ENCODE measurements at places on chromosomes 1 and 21.

GRCh38 chr1:223417444-223417843, 24.2 kb downstream of the CCDC185 start:
- DNase-seq: no peak

DNA sequence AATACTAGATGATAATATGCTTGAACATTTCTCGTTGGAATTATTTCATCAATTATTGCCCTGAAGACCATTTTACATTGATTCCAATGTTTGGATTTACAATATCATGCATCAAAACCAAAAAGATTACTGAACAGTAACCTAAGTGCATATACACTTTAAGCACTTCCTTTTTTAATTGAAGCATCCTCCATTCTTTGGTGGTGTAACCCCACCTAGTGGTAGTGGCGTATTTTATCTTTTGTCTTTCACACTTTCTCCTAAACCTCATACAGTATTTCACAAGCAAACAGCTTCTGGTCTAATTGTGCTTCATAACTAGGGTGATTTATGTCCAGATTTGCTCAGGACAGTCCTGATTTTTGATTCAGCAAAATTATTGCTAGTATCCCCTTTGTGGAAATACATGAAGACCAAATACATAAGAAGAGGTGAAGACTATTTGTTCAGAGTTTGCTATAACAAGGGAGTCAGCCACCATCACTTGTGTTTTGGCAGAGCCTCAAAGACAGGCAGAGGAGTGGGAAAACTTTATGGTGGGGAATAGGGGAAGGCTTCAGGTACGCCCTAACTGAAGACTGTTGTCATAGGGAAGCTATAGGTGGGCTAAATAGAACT, 3.4 kb upstream of the NVL start:
- DNase-seq: peak; percentile 64

- no peak for DNase-seq
Observed at GRCh38 chr1:170568197-170568596, 36.2 kb downstream of the GORAB start.

DNA sequence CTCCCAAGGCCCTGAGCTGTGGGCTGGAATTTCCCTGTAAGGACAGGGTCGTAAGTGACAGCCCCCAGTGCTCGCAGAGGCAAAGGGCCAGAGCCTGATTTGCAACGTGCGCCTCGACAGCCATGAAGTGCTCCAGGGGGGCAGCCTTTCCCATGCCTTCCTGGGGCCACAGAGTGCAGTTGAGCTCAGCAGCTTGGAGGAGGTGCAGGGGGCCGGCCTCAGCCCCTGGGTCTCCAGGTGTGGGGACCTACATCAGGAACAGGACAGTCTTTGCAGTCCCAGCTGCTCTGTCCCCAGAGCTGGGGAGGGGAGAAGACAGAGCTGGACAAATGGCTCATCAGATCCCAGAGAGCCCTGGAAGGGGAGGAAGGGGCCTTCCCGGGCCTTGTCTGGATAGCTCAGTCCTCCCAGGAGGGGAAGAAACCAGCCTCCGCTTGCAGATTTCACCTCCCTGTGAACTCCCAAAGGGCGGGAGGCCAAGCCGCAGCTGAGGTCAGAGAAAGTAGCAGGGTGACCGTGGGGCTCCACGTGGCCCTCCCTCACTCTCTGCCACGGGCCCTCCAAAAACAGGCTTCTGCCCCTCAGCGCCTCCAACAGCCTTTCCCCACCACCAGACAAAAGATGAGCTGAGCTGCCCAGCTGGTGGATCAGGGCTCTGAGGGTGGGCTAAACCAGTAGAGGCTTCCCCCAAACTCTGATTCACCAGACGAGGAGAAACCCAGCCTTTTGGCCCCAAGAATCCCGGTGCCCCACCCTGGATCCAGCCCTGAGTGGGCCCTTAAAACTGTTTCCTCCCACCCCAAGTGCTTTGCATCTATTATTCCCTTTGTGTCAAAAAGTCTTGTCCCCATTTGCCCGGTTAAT, 76.5 kb downstream of the DHRS3 start:
- DNase-seq: peak; percentile 75

DNA sequence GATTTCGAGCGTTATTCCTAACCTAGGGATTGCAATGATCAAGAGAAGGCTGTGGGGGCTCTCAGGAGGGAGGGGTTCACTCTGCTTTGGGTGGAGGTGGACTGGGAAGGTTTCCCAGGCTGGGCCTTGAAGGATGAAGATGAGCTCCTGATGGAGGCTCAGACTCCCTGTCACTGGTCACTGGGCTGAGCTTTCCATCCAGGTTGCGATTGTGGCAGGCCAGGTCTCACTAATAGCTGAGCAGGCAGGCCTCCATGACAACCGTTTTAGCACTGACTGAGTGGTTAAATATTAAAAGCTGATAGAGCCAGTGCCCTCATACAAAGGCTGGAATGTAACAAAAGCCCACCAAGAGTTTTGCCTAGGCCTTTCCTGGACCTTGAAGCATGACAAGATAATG, 36.2 kb upstream of the EFCAB14 start:
- no peak for DNase-seq

GRCh38 chr1:28860332-28861073, 48.5 kb downstream of the OPRD1 start:
- DNase-seq: peak; percentile 50

GRCh38 chr1:51576085-51576444, 40.8 kb upstream of the OSBPL9 start:
- no peak for DNase-seq

- DNase-seq: no peak
Observed at GRCh38 chr1:223426936-223427335, 33.7 kb downstream of the CCDC185 start.

GRCh38 chr1:201905234-201905890, 16.7 kb downstream of the SHISA4 start:
- no peak for DNase-seq

DNA sequence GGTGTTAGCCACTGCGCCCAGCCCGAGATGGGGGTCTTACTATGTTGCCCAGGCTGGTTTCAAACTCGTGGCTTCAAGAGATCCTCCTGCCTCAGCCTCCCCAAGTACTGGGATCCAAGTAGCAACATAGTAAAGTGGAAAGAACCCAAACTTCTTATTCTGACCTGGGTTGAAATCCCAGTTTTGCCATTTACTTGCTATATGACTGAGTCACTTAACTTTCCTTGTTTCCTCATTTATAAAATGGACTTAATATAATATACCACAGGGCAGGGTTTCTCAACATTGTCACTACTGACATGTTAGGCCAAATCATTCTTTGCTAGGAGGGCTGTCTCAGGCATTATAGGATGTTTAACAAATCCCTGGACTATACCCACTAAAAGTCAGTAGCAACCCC, 6.7 kb downstream of the PFDN2 start:
- no peak for DNase-seq

DNA sequence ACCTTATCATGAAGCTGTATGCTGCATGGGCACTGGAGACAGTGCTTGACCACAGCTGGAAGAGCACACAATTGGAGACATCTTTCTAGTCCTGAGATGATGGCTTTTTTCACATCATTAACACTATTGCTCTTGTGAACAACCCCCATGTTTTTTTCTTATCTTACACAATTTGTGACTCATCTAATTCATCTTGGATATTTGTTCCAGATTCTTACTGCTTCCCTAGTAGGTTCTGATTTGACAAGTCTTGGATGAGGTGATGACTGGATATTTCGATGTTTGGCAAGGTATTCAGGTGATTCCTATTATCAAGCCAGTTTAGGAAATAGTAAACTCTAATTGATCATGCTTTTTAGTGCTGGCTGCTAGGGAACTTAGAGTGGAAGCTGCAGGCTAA, 23.7 kb downstream of the HLX start:
- DNase-seq: peak; percentile 49

GRCh38 chr1:205791568-205792180, 16.4 kb upstream of the RAB29 start:
- DNase-seq: peak; percentile 50

- peak; percentile 97 for DNase-seq
Observed at GRCh38 chr1:33342041-33342723, 21.3 kb upstream of the A3GALT2 start.

DNA sequence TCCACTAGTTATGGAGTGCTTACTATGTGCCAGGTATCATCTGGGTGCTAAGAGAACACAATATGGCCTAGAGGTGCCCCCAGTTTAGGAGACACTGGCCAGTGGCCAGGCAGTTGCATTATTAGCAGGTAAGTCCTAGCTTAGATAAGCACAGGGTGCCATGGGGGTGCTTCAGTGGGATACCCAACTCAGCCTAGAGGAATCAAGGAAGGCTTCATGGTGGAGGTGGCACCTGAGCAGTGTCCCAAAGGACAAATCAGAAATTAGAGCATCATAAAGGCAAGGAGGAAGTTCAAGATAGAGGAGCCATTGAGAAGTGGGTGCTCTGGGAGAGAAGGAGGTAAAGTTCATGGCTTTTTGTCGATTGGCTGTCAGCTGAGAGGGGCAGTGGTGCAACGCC, 31.9 kb upstream of the PKP1 start:
- DNase-seq: no peak

DNA sequence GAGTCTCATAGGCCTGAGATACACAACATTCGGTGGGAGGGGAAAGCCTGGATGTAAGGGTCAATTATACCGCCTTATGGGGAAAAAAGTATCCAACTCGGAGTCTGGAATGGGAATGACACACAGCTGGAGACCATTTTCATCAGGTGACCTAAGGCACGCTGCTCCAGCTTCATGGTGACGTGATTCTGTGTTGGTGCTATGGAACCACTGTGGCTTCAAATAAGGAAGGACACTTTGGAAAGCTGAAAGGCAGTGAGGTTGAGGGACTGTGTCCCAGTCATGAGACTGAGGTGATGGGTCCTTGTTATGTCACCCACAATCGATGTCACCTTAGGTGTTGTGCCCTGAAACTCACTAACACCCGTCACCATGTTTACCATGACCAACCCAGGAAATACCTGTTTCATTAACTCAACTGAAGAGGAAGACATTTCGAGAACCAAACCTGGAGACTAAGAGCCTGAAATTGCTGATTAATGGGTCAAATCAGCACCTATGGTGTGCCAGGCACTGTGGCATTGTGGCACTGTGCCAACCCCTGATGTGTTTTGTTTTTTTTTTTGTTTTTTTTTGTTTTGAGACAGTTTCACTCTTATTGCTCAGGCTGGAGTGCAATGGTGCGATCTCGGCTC, 54.5 kb downstream of the IRF2BP2 start:
- no peak for DNase-seq

DNA sequence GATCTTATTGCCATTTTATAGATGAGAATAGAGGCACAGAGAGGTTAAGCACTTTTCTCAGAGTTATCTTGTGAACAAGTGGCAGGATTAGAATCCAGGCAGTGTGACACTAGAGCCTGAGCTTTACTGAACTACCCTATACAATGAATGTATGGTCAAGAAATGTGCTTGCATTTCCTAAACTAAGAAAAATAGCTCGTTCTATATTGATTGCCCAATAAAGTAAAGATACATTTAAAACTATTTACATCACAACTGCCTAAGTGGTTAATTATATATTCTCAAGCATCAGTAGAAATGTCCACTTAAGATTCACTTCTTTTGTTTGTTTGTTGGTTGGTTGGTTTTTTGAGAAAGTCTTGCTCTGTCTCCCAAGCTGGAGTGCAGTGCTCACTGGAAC, 91.6 kb downstream of the ZFYVE9 start:
- no peak for DNase-seq

- DNase-seq: peak; percentile 5
Observed at GRCh38 chr1:233006541-233006973, 56.1 kb downstream of the NTPCR start.

DNA sequence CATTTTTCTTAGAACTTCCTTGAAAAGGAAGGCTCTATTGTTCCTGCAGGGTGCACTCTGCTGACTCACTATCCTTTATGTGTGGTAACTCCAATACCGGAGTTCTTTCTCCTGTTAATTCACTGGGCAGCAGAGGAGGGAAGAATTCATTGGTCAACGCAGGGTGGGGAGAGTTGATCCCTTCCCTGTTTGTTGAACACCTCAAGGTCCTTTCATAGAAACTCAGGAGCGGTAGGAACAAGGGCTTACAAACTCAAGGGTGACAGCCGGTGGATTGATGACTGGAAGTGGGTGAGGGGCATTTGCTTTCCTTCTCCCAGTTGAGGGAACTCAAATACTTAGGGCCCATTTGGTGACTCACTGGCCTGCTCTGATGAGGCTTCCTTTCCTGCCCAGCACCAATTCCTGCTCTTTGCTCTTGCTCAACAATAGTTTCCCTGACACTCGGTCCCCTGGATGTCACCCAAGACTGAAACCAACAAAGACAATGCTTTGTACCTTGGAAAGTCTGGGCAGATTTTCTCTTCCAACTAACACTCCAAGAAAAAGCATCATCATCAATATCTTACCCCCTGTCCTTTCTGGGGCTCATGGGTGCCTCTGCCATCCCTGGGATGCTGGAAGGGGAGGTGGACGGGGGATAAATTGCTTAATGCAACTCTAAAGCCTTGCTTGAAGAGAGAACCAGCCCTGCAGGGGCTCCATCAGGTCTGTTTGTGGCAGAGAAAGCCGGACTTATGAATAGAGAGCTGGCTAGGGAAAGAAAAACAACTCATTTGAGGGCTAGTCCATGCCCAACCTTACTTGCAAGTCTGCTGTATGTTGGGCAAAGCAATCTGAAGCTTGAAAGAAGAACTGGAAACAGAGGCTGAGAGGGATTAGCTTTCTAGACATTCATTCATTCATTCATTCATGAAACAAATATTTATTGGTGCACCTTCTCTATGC, 9.3 kb downstream of the SLC26A9 start:
- DNase-seq: peak; percentile 91

GRCh38 chr1:31931593-31932225, 6.5 kb downstream of the PTP4A2 start:
- peak; percentile 62 for DNase-seq

DNA sequence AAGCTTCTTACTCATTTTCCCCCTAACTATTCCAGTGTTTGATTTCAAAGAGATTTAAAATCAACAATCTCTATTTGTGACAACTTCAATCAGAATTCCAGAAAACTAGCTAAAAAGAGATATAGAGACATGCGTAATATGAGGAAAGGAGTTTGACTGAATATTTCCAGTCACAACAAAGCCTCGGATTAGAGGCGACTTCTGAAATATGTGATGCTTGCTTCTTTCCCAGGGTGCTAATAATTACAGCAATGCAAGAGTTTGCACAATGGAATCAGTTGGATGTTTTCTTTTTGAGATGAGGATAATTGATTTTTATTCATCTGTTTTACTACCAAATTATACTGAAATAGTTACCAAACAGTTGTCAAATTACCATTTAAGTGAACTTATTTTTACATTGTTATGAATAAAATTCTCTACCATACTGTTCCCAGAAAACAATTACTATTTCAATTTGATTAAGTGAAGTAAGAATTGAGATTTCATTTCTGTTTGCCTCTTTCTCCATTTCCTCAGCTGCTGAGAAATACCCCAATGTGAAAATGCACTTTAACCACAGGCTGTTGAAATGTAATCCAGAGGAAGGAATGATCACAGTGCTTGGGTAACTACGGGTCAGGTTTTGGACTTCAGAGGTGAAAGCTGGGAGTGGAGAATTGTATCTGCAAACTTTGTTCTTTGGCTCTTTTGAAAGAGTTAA, 28.1 kb downstream of the KMO start:
- no peak for DNase-seq
